ENCODE measurements at places on chromosomes 13 and 19.

DNA sequence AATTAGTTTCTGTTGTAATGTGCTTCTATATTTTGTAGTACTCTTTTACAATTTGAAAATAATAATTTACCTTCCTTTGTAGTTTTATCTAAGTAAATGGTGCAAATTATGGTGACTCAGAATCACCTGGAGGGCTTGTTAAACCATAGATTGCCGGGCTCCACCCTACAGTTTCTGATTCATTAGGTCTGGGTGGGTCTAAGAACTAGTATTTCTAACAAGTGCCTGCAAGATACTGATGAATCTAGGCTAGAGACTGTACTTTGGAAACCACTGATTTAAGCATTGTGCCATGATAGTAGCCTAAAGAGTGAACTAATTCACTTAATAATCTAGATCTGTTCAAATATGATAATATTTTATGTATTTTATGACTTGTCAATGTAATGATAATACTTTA lies 437.4 kb upstream of the SPRY2 start:
- DNase-seq = no peak

GRCh38 chr19:1169921-1170885 lies 3.9 kb downstream of the SBNO2 start:
- no peak for DNase-seq

DNA sequence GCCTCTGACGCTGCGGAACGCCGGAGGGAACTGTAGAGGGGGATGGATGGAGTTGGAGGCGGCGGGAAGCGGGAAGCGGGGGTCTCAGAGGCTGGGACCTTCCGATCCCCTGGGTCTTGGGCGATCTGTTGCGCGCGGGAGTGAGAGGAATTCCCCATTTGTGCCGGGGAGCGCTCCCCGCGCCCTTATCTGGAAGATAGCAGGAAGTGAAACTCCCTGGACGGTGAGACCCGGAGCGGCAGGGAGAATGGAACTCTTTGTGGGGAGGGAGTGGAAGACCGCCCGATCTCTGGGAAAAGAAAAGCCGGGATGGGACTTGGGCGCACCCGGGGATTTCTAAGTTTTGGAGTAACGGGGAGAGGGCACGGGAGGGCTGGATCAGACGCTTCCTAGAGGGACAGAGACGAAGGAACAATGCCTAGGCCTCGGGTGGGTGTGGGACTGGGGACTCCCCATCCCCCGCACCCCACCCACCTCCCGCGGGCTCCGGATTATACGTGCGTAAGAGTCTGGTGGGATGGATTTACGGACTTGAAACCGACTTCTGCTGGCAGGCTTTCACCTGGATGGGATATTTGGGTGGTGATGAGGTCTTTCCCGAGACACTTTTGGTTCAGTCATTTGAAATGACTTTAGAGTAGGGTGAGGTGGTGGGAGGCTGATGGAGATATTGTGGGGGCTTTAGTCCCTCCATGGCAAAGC lies 495 bp downstream of the LSR start:
- no peak for DNase-seq

GRCh38 chr19:6060600-6061375 lies 49.5 kb downstream of the RFX2 start:
- no peak for DNase-seq

DNA sequence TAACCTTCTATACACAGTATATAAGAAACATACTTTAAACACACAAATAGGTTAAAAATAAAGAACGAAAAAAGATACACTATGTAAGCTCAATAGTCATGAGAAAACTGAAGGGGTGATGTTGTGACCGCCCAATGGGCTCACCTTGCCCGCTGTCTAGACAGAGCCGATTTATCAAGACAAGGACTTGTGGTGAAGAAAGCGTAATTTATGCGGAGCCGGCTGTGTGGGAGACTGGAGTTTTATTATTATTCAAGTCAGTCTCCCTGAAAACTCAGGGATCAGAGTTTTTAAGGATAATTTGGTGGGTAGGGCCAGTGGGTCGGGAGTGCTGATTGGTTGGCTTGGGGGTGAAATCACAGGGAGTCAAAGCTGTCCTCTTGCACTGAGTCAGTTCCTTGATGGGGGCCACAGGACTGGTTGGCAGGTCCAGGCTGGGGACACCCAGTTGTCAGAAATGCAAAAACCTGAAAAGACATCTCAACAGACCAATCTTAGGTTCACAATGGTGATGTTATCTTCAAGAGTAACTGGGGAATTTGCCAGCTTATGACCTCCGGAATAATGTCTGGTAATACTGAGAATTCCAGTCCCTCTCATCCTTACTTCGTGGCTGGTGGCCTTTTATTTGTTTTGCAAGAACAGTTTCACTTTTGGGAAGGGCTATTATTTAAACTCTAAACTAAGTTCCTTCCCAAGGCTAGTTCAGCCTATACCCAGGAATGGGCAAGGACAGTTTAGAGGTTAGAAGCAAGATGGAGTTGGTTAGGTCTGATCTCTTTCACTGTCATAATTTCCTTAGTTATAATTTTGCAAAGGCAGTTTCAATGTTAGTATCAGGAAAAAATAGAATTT lies 96.6 kb downstream of the UBL3 start:
- no peak for DNase-seq

- peak; percentile 10 for DNase-seq
Measured at GRCh38 chr19:9586764-9587163, 2.5 kb upstream of the ZNF121 start.

DNA sequence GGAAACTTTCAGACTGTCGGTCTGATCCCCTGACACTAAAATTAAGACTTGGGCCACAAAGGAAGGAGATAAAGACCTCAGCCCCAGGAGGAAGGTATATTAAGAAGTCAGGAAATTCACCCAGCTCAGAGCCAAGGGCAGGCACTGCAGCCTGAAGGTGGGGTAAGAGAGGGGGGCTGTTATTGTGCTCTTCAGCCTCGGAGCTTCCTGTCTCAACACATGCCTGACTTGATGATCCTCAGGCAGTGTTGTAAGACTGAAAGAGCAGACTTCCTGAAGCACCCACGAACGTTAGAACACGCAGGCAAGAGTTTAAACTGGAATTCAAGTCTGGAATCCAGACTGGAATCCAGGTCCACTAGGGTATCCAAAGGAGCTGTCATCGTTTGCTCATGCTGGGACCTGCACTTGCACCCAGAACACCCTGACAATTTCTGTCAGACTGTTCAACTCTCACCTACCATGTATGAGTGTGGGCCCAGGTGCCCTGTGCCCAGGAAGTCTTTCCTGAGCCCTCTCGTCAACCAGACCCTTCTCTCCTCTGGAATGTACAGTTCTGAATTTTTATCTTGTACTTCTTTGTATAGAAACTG lies 10.7 kb upstream of the FLT1 start:
- no peak for DNase-seq

DNA sequence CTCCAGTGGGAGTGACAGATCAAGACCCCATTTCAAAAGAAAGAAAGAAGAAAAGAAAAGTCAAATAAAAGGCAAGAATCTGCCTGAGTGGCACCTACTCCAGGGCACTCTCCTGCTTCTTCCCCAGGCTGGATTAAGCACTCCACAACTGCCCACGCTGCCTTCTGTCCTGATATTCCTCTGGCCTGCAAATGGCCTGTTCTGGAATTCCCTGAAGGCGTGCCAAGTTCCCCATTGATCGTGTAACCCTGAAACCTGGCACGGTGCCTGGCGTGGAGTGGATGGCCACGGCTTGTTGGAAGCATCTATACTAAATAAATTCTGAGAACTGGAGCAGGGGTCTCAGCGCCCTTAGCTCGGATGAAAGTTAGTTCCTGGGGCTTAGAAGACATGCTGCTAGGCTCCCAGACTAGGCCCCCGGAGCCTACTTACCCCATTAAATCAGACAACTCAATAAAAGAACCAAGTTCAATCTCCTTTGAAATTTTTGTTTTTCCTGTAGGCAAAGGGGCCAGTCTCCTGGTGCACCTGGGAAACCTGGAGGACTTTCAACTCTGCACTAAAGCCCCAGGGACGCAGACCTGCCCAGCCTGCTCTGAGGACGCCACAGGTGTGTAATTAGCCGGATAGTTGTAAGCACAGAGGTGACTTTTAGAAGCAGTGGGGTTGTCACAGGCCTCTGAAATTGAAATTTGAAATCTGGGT lies 21.9 kb downstream of the ANKRD27 start:
- DNase-seq = peak; percentile 41

DNA sequence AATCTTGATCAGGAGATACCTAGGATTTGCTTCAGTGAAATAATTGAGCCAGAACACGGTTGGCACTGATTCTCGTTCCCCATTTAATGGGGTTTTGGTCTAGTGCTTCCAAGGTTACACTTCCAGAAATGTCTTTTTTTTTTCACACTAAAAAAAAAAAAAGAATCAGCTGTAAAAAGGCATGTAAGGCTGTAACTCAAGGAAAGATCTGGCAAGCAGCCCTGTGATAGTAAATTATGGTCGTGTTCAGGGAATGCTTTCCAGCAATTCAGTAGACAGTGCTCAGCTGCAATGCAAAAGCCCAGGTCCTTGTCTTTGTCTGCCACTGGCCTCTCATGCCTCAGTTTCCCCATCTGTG lies 27.2 kb upstream of the NDUFS7 start:
- no peak for DNase-seq

GRCh38 chr13:59861676-59862075 lies 302.1 kb downstream of the DIAPH3 start:
- no peak for DNase-seq

- DNase-seq = peak; percentile 37
Measured at GRCh38 chr19:5103061-5103701, 134.3 kb downstream of the KDM4B start.

- DNase-seq = no peak
Measured at GRCh38 chr19:17831419-17831888, 10.1 kb upstream of the INSL3 start.
